COLO829 (cell line): ENCODE measurements at places on chromosomes 7 and 10.

DNA sequence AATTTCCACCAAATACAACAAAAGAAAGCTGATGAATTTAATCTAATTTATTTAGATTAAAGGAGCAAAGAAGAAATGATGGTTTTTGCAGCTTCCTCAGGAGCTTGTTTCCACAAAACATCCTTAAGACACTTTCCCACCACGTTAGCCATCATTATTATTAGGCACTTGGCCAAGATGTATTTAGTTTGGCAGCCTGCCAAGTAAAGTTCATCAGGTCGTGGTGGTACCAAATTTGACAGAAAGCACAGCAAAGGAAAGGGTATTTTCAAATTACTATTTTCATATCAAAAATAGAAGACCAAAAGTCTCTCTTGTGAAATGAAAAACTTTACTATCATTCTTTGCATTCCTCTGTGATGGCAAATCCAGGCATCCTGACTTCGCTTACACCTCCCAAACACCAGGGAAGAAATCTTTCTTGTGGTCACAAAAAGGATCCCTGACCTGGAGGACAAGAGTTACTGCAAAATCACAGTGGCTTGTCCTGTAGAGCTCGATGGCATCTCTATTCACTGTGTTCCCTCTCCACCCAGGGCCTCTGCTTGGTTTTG lies 123.1 kb upstream of the INHBA start:
- DNase-seq = no peak

- DNase-seq = no peak
Measured at GRCh38 chr10:129972966-129973673, 9.0 kb upstream of the EBF3 start.

DNA sequence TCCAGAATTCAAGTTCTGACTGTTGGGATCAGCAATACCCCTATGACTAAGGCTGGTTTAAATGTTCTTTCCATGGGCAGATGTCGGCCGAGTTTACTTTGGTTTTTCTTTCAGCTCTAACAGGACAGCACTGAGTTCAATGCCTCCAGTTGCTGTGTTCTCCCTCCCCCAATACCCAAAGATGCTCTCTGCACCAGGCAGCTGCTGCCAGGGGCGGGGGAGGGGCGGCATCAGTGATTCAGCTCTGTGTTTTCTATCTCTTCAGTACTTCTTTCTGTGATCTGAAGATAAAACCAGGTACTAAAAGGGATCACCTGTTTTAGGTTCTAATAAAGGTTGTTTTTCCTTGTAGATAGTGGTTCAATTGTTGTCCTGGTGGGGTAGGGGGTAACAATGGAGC lies 576.7 kb upstream of the POT1 start:
- no peak for DNase-seq

- DNase-seq = peak; percentile 85
Measured at GRCh38 chr10:16777473-16778370, 39.5 kb downstream of the RSU1 start.

GRCh38 chr10:131219584-131219886 lies 92.0 kb downstream of the TCERG1L start:
- DNase-seq = no peak

GRCh38 chr7:120615703-120616102 lies 242.2 kb downstream of the TSPAN12 start:
- DNase-seq = no peak

DNA sequence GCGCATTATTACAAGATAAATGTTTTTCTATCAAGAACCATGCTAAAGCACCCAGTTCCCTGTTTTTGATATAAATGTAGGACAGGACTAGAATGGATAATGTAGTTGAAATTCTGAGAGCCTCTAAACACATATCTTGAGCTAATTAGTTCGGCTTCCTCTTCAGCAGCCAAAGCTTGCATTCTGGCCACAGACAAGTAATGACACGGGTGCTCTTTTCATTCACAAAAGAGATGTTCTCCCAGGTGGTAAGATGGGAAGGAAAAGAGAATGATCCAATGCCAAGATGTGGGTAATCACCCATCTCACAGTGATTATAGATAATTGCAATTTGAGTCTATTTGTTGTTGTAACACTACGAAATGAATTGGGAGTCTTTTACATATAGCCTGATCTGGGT lies 246.5 kb downstream of the KIAA1217 start:
- no peak for DNase-seq

DNA sequence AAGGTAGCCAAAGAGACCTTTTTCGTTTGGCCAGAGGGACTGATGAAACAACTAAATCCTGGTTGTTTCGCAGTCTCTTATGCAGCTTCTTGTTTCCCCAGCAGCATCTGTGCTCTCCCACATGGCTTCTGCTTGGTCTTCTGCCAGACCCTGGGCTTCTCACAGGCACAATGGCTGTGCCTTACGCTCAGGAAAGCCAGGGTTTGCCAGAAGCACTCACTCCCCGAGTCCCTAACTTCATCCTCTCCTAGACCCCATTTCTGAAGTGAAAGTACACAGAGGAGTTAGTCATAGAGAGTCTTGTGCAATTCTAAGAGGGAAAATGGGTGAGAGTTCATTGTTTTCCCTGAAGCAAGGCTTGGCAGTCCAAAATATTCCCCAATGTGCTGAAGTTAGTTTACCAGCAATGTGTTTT lies 121.7 kb downstream of the EVX1 start:
- DNase-seq = no peak

DNA sequence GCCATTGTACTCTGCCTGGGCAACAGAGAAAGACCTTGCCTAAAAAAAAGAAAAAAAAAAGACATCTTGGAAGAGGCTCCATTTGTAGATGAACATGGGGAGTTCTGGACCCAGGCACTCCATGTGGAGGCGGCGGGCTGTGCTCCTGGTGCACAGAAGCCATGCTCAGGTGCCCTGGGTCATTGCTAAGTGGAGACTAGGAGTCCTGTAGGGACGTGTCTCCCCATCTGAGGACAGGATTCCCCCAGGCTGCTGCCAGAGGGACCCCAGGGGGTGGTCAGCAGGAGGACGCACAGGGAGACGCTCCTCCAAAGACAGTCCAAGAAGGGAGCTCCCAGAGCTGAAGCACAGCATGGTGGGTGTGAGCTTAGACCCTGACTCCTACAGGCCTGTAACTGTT lies 34.3 kb downstream of the SBDS start:
- no peak for DNase-seq

DNA sequence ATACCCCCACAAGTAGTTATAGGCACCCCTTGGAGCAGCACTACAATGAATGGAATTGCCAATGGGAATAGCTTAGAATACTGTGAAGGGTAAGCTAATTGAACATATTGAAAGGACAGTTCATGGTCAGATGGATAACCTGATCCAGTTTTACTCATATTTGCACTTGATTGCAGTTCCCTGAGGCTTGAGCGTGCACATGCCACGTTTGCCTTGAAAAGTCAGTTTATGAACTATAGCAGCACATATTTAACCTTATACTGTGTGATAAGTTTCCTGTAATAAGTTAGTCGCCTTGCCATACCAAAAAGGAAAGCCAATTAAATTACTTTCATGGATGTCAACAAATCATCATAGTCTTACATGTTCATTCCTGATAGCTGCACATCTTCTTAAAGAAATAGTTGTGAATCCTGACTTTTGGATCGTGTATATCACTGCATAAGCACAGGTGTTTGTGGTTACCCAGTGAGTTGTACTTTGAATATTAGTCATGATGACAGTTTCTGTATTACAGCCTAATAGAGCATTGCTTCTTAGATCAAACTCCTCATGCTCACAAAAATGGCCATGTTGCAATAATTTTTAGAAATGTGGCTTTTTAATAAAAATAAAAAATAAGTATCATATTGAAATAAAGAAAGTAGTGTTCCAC lies 21.6 kb downstream of the DNTT start:
- no peak for DNase-seq

GRCh38 chr10:3525832-3526449 lies 259.1 kb downstream of the KLF6 start:
- DNase-seq = peak; percentile 84

DNA sequence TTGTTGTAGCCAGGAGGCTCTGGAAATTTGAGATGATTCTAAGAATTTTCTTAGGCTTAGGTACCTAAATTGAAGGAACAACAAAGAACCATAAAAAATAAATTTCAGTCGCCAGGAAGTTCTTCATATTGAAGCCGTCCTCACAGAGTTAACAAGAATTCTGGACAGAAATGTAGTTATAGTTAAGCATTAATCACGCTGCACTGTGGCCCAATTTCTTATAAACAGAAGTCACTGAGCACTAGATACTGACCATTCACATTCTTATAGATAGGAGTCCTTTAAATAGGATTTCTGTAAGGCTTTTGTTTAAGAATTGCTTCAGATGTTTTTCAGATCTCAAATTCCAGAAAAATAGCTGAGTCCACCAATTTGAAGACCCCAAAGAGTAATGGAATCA lies 256.2 kb upstream of the PITRM1 start:
- DNase-seq = no peak

DNA sequence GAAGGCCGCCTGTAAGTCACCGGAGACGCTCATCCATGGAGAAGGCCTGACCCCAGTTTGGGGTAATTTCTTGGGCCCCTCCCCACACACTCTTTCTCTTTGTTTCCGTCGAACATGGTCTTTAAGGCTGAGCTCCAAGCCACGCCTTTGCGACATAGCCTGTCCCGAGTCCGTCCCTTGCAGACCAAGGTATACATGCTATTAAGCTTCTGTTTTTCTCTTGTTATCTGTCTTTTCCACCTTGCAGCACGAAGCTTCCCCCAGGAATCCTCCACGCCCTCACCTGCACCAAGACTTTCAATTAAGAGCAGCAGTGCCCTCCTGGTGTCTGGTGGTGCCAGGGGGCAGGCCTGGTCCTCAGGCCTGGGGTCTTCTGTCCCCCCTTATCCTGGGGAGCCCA lies 4.2 kb upstream of the FAM20C start:
- DNase-seq = no peak

DNA sequence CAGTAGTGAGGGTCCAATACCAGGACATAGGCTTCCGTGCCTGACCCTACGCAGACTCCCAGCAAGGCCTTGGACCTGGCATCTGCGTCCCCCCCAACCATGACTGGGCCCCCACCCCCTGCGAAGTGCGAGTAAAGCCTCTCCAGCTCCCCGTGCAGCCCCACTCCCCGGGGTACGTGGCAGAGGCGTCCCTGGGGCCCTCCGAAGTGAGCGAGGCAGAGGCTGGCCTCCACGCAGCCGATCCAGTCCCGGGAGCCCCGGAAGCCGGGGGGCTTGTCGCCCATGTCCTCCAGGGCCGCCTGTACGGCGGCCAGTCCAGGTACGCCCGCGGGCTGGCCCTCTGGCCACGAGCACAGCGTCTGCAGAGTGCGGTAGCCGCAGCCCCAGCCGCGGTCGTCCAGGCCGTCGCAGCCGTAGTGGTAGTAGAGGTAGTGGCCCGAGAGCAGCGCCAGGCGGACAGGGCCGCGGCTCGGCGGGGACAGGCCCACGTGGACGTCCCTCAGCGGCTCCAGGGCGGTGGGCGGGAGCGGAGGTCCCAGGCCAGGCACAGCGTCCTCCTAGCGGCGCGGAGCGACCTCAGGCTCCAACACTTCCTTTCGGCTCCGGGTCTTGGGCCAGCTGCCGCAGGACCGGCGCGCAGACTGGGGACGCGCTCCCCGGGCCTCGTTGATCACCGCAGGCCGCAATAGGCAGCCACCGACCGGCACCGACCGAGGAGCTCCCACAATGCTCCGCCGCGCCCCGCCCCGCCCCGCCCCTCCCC lies at the start of gene UFSP1:
Gene UFSP1, minus strand, starts transcription at position 728 of the 763 bp plus-strand sequence. Its CDS starts 444 bp downstream, at position 284.
- no peak for DNase-seq

DNA sequence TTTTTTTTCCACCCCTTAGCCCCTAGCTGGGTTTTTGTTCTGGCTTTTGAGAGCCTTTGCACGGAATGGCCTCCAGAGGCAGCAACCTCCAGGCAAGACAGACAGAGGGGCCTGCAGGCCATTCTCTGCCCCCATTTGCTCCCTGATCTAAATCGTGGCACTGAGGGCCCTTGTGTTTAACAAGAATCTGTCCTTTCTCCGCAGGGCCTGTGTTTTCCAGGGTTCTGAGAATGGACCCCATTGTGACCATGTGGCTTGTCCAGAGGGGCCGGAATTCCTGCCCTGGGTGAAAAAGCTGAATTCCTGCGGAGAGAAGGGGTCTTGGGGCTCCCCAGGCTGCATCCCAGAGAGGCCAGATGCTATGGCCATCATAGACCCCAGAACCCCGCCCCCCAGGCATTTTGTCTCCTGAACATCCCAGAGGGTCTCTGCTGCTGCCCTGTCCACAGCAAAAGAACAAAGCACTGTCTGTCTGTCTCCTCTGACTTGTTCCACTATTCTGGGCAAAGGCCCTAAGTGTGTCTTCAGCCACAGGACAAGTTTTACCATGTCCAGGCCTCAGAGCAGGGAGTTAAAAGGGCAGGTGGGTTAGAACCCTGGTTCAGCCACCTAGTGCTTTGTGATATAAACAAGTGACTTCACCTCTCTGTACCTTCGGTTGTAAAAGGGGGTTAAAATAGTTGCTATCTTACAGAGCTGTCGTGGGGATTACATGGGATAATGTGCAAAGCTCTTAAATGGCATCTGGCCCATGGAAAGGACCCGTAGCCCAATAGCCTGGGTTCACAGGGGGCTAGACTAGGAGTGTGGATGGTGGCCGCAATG lies 155.6 kb downstream of the SH3PXD2A start:
- no peak for DNase-seq

- no peak for DNase-seq
Measured at GRCh38 chr10:43685744-43686143, 37.1 kb upstream of the ZNF32 start.

GRCh38 chr10:130553826-130554225 lies 417.6 kb downstream of the GLRX3 start:
- no peak for DNase-seq

DNA sequence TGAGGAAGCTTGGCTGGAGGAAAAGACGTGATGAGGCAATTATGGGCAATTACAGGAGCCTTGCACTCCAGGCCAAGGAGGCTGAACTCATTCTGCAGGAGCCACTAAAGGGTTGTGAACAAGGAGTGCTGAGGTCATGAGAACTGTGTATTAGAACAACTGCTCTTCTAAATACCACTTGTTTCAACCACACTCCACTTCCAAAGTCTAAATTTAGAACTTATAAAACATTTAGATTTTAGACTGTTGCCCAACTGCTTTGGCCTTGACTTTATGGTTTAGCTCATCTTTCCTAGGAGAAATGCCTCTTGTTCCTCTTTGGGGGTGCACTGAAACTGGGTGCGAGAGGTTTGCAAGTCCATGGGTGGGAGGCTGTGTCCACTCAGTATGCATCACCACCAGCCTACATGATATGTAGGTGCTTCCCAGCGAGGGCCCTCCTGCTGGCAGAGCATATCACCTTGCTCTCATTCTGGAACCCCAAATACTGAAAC lies 199.7 kb upstream of the AOAH start:
- no peak for DNase-seq

DNA sequence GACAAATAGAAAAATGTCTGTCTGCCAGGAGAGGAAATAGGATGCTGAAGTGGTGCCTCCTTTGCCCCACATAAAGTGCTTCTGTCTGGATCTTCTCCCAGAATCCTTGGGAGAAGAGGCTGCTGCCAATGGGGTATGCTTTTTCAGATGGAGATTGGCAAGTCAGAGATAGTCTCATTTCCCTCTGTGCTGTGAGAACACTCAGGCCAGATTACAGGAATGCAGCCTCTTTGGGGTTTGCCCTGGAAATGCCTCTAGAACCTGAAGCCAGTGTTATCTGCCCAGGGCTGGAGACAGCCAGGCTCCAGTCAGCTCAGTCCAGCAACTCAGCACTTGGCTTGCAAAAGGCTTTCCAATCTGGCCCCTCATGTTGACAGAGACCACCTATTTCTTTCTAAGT lies 119.1 kb upstream of the PHYHIPL start:
- DNase-seq = no peak
